ENCODE measurements at places on chromosomes 13 and 19.
A peak's percentile ranks its signal among the peaks of the same experiment; 100 is the strongest.

- peak; percentile 74 for DNase-seq
Observed at GRCh38 chr19:49133621-49134454, 14.5 kb downstream of the PPFIA3 start.

- no peak for DNase-seq
Observed at GRCh38 chr19:14159059-14159458, 22.7 kb upstream of the ASF1B start.

DNA sequence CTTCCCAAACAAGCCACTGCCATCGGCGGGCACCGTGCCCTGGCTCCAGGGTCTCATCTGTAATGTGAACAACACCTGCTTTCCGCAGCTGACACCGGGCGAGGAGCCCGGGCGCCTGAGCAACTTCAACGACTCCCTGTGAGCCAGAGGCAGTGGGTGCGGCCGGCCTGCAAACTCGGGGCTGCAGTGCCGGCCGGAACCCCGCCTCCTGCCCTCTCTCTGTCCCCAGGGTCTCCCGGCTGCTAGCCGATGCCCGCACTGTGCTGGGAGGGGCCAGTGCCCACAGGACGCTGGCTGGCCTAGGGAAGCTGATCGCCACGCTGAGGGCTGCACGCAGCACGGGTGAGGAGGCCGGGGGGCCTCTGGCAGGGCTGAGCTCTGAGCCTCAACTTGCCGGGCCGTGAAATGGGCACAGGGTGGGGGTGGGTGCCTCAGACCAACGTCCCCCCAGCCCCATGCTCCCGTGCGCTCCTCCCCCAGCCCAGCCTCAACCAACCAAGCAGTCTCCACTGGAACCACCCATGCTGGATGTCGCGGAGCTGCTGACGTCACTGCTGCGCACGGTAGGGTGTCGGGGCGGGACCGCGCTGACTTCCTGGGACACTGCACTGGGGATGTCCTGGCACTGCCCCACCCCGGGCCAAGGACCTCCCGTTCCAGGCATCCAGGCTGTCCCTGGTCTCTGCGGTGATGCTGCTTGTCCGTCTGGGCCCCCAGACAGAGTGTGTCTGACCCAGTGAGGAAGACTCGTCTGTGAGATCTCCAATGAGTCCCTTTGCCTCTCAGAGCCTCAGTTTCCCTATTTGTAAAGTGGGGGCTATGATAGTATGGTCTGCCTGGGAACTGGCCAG is 2.2 kb downstream of the ABCA7 start:
- no peak for DNase-seq

- DNase-seq = peak; percentile 34
Observed at GRCh38 chr19:5547881-5548280, 19.9 kb downstream of the TINCR start.

DNA sequence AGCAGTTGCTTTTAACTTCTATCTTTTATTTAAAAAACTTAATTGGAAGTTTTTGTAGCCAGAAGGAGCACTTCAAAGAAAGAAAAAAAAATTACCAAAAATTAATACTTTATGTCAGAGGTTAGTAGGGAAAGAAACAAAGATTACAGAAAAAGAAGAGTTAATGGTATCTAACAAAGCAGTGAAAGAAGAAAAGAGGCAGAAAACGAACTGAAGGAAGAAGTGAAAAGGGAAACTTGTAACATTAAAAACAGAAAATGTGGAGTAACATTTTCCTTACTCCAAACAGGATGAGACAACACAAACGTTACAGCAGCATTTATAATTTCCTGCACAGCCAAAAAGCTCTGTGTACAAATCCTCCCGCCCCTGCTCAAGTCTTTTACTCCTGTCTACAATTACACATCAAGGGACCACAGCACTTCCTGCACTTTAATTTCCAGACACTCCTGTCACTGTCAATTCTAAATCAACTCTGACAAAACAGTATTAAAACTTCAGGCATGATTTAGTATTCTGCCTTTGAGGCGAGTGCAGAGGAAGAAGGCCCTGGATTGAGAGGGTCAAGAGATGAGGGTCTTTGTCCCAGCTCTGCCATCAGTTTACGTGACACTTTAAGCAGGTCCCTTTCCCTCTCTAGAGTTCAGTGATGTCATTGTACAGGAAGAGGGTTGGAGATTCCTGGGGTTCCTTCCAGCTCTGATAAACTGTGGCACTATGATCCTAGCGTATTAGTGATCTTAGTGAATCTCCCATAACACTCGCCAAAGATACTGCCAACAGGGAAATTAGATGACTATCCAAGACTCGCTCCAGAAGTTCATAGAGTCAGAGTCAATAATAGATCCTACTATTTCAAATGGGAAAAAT is 53.2 kb upstream of the LSM14A start:
- no peak for DNase-seq

GRCh38 chr19:6767081-6767356 is 216 bp downstream of the SH2D3A start:
- DNase-seq = no peak

GRCh38 chr13:53112522-53112921 is 83.9 kb downstream of the OLFM4 start:
- no peak for DNase-seq

DNA sequence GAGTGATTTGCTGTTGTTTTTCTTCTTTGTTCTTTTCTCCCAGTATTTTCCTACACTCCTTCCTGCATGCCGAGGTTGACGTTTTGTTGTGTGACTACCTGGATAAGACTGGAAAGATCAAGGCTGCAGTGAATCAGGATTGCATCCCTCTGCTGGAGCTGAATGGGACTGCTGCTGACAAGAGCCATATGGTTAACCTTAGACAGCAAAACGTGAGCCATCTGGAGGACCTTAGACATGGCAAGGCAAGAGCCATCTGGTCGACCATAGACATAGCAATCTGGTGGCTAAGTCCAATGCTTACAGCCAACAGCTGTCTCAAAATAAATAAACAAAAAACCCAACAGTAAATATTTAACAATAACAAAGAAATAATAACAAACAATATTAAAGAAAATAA is 42.6 kb upstream of the ZNF91 start:
- DNase-seq = no peak

DNA sequence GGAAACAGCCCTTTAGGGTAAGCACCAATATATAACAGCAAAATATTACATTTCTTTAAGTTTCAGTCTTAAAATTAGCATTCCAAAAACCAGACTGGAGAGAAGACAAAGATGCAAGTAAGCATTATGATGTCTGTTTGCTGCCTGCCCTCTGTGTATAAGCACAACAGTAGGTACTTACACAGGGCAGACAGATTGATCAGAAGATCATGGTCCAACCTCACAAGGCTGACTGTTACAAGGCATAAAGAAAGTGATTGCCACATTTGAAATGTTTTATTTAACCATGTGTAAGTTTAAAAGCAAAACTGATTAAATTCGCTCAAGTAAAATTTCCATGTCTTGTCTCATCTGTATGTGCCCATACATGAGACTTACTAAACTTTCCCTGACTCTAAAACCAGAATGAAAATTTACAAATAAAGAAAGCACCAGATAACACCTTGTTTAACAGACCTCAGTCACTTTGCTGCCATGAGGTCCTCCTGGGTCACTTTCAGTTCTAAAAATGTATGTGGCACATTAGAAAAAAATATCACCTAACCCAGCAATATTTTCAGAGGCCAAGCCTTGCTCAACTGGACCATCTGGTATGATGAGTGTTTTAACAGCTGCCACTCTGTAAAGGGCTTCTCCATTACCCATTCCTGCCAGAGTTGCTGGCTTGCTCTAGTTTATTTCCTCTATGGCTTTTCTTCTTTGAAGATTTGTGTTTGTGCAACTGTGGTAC is 297.0 kb downstream of the RBM26 start:
- no peak for DNase-seq

DNA sequence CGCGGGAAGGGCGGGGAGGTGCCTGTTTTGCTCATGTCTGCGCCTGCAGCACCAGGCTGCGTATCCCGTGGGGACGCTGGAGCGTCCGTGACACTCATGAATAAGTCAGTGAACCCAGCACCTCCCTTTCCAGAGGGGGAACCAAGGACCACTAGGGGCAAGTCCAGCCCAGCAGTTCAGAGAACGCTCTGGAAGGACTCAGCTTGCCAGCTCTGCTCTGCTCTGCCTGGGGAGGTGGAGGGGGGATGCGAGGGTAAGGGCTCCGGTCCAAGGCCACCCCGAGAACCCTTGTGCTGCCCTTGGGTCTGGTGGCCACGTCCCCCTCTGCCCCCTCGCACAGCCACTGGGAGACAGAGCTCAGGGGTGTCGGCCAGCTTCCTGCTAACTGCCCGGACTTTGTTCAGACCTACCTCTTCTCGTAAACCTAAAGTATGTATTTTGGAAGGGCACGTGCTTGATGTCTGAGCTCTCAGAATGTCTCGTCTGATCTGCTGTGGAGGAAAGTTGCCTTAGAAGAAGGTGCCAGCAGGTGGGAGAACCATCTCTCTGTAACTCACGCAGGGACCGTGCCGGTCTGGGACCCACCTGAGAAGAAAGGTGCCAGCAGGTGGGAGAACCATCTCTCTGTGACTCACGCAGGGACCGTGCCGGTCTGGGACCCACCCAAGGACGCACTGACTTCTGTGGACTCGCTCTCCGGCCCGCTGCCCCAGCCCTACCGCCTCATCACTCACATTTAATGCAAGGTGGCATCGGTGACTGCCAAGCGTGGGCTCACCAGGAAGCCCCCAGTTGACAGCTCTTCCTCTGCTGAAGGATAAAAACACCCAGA is 34.1 kb downstream of the TMEM255B start:
- DNase-seq = no peak

GRCh38 chr13:30196025-30196424 is 111.3 kb downstream of the KATNAL1 start:
- DNase-seq = no peak

All from activated T-cell treated with anti-CD3 and anti-CD28 coated beads, Interleukin-2, amount 50 U/mL, for 72 hours (primary cell).